ENCODE measurements at places on chromosomes 7 and 10.
A peak's percentile ranks its signal among the peaks of the same experiment; 100 is the strongest.

GRCh38 chr10:78559661-78560340 lies 509.0 kb upstream of the ZMIZ1 start:
- no peak for DNase-seq

- DNase-seq: peak; percentile 50
These were observed 332.0 kb upstream of the LRGUK start for GRCh38 chr7:133795068-133795665.

GRCh38 chr7:22628112-22628511 lies 98.9 kb upstream of the IL6 start:
- DNase-seq: no peak

- DNase-seq: no peak
These were observed 127.8 kb downstream of the RAPGEF5 start for GRCh38 chr7:22229148-22229547.

DNA sequence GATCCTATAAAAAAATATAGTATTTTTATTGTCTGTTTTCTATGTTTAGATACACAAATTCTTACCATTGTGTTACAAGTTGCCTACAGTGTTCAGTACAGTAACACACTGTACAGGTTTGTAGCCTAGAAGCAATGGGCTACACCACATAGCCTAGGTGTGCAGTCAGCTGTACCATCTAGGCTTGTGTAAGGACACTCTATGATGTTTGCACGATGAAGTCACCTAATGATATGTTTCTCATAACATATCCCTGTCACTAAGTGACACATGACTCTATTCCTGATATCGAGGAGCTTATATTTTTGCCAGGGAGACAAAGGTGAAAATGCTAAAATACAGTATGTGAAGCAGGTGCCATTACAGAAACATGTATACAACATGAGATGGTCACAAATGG lies 18.6 kb downstream of the ZNF25 start:
- DNase-seq: no peak

- no peak for DNase-seq
These were observed 8.2 kb downstream of the LOXL4 start for GRCh38 chr10:98259606-98260315.

DNA sequence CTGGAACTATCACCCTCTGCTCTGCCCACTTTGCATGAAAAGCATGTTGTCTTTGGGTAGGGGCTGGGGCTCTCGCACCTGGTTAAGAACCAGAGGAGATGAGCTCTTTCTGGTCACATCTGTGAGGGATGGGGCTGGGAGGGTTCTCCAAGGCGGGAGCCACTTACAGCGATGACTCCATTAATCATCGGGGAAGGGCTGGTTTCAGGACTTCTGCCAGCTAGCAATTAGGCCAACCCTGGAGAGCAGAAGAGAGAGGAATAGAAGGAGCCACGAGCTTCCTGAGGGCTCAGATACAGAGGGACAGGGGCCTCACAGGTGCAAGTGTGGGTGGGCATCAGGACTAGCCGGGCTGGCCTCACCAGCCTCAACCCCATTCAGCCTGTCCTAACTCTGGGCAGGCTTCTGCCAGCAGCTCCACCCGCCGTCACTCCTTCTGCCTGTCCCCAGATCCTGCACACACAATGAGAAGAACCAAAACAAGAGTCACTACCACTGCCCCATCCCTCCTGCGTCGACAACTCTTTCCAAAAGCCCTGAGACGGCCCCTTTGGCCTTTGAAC lies 8.4 kb downstream of the AQP1 start:
- DNase-seq: no peak

DNA sequence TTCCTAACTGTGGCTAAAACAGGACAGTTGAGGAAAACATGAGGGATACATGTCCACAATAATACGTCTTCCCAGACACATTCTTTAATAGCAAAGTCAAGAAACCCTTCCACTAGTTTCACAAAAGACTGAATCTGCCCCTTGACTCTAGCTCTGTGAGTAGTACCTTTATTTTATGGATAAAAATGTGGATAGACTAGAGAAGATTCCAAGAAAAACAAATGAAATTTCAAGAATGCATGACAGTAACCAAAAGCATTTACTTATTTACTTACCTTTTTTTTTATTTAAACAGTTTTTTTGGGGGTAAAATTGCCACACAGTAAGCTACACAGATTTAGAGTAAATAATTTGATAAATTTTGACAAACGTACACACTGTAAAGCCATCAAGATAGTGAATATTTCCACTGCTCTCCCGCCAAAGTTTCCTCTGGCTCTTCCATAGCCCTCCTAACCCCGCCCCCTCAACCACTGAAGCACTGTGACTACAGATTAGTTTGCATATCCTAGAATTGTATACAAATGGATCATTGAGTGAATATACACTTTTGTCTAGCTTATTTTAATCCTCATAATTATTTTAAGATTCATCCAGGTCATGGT lies 420.4 kb upstream of the ZMIZ1 start:
- DNase-seq: no peak

DNA sequence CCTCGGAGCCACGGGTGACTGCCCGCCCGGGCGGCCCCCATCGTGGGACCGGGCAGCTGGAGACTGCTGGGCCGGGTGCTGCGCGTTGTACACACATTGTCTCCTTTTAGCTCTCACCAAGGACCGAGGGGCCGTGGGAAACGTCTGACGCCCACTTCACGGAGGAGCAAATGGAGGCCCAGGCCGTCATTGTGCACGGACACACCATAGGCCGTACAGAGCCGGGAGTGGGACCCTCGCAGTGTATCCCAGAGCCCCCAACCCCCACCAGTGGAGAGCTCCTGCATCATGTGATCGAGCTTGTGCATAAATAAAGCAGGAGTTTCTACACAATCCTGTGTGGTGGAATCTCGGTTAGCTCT lies 722 bp downstream of the DENND10 start:
- no peak for DNase-seq

DNA sequence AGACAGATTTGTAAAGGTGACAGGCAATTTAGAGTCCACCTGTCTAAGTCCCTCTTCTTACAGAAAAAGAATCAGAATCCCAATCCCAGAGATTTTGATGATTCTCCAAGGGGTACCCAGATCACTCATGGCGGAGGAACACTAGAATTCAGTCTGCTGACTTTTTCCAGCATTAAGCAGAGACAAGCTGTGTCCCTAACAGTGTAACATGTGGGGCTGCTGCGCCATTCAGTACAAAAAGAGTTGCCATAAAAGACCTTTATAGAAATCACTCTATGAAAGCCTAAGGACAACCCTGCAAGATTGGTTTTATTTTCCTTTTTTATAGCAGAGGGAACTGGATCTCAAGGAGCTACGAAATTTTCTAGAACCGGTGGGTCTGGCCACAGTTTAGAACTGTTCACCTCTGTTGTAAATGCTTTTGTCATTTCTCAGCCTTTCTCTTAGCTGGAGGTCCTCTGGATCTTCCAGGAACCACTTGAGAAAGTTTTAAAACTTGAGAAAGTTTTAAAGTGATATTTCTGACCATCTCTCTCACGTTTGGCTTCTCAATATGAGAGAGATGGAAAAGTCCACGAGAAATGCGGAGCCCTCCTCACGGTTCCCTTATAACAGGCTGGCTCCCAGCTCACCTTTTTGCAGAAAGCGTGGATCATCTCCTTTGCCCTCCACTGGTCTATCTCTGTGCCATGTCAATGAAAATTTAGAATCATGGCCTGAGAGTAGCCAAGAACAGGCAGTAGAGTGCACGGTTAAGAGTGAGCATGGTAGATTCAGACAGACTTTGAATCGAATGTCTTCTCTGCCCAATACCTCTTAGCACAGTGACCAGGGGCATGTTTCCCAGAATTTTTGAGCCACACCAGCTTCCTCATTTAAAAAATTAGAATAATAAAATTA lies 826 bp downstream of the GIMAP7 start:
- no peak for DNase-seq

- DNase-seq: no peak
These were observed 464.0 kb downstream of the INHBA start for GRCh38 chr7:41238851-41239331.

- DNase-seq: no peak
These were observed 31.0 kb upstream of the ELFN1 start for GRCh38 chr7:1639071-1639470.

- DNase-seq: no peak
These were observed 69.5 kb upstream of the SEPHS1 start for GRCh38 chr10:13417459-13418126.

DNA sequence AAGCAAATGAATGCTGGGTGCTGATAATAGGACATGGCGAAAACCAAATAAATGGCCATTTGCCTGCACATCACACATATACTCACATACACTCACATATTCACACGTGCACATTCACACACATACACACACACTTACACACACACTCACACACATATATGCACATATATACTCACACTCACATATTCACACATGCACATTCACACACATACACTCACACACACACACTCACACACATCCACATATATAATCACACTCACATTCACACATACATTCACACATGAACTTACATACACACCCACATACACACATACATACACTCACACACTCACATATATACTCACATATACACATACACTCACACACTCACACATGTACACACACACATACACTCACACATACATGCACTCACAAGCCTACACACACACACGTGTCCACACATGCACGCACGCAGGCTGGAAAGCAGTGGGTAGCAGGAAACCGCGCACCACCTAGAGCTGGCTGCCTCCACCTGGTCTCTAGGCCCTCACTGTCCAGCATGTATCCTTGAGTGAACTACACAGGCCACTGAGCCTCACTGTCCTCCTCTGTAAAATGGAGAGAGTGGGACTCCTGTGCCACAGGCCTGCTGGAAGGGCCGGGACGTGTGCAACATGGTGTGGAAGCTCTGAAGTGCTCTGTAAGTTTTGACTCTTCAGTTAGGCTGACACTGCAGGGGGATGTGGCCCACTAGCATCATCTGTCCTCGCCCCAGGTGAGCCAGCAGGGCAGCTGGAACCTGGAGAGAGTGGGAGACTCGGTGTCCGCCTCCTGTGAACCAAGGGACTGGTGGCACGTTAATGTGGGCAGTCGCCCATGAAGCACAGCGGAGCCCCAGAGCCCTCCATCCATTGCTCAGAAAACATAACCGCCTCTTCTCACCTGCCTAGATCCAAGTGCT lies 14.9 kb downstream of the TMEM72 start:
- DNase-seq: no peak

DNA sequence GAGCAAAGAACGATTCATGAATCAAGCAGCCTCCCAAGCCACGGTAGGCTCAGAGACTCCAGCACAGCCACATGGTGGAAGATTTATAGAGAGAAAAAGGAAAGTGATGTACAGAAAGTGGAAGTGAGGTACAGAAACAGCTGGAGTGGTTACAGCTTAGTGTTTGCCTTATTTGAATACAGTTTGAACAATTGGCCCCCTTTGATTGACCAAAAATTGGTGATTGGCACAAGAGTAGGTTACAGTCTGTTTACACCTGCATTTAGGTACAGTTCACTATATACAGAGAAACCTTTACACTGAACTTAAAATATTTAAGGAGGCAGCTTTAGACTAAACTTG lies 136.4 kb upstream of the ASAH2 start:
- no peak for DNase-seq

DNA sequence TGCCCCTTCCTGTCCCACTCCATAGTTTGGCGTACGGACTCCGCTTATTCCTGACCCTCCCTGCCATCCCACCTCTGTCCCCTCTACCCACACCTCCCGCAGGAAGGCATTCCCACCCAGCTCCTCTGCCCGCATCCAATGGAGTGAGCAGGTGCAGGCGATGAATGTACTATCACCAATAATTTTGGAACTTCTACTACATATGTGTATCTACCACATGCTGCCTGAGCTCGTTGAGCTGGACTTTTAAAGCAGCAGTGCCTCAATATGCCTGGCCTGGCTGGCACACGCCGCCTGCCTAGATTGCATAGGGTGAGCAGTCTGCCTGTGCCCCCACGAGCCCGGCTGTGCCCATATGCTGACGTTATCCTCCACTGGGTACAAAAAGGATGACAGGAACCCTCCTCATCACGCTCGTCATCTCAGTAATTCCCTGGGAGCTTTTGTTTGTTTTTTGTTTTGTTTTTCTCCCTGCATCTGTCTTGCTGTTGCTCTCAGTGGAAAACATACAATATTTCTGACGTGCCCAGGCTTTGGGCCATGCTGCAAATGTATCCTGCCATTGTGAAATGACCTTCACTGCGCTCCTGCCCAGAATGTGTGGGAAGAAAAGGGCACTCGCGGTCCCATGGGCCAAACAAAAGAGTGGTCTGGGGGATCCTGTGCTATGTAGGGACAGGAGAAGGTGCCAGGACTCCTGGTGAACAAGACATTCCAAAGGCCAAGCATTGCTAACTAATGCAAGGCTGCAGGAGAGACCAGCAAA lies 302.8 kb downstream of the PTPRN2 start:
- no peak for DNase-seq

DNA sequence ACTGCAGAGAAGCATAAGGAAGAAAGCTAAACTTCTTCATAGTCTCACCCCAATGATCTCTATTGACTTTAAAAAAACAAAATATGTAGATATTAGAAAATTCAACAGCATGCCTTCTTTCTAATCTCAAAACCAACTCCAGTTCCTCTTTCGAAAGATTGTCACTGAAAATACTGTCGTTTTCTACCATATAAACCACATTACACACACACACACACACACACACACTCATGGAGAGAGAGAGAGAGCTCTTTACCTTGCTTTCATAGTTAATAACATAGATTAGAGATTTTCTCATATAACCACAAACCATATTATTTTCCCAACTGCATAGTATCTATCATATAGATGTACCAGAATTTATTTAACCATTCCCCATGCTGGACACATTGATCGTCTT lies 296.2 kb upstream of the MGMT start:
- no peak for DNase-seq

DNA sequence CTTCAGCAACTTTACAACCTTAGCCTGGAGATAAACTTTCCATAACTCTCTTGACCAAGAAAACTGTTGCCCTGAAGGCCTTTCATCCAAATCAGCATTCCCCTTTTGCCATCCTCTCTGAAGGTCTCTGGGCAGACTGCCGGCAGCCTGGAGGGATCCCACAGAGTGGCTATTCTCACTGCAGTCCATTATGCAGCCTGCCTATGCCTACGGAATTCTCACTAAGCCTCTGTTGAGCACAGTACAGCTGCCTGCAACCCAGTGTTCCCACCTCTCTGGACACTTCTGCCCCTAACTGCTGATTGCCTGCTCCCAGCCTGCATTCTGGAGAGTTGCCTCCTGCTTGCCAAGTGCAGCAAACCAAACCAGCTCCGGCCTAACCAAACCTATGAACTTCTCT lies 548.9 kb upstream of the STEAP1 start:
- DNase-seq: no peak

- peak; percentile 6 for DNase-seq
These were observed 64.4 kb downstream of the DNAJB9 start for GRCh38 chr7:108634036-108634435.

DNA sequence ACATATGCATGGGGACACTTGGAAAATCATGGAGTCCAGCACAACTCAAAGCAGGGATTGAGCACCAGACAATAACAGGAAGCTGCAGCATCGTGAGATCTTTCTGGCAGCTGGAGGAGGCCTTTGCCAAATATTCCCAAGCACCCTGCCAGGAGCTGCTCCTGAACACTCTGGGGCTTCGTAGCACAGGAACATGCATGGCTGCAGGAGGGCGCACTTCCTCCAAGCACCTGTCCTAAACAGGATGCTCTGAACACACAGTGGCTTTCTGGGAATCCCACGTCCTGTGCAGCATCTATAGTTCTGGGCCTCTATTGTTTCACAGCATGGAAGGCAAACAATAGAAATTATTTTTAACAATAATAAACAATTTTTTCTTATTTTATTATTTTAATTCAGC lies 4.1 kb downstream of the ABLIM1 start:
- DNase-seq: no peak

All from NCI-H1105 treated with DMSO at 0.1 percent for 48 hours (cell line).